ENCODE measurements at places on chromosomes 11 and 22.

DNA sequence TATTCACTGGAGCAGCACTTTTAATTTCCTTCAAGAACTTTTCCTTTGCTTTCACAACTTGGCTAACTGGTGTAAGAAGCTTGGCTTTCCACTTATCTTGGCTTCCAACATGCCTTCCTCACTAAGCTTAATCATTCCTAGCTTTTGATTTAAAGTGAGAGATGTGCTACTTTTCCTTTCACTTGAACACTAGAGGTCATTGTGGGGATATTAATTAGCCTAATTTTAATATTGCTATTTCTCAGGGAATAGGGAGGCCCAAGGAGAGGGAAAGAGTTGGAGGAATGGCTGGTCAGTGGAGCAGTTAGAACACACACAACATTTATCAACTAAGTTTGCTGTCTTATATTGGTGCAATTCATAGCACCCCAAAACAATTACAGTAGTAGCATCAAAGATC, 24.6 kb upstream of the CCDC90B start:
- no peak for DNase-seq

DNA sequence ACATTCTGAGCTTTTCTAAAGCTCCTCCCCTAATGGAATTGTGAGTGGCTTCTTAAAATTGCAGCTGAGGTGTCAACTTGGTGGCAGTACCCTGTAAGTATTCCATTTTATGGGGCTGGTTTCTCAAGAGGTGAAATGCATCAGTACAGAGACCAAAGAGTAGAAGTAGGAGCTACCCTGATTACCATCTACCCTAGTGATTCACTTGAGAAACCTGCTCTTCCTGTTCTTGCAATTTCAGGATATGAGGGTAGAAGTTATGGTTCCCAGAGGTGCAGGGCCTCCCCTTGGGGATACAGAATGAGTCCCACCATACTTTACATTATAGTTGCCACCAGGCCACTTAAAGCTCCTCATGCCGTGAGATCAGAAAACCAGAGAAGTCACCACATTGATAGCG, 944.6 kb downstream of the OPCML start:
- DNase-seq: no peak

DNA sequence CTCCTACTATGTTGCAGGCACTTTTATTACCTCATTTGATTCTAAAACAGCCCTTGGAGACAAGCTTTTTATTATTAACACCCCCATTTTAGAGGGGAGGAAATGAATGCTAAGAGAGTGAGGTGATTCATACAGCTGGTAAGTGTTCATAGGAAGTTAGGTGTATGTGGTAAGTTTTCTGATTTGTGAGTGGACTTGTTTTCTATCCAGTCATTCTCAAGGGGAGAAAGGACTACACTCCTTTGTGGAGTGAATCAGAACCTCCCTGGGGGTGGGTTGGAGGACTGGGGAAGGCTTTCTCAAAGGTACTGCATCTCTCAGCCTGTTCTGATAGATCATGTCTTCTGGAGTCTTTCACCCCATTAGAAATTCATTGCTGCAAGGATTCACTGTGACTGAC, 23.5 kb downstream of the PKNOX2 start:
- no peak for DNase-seq

DNA sequence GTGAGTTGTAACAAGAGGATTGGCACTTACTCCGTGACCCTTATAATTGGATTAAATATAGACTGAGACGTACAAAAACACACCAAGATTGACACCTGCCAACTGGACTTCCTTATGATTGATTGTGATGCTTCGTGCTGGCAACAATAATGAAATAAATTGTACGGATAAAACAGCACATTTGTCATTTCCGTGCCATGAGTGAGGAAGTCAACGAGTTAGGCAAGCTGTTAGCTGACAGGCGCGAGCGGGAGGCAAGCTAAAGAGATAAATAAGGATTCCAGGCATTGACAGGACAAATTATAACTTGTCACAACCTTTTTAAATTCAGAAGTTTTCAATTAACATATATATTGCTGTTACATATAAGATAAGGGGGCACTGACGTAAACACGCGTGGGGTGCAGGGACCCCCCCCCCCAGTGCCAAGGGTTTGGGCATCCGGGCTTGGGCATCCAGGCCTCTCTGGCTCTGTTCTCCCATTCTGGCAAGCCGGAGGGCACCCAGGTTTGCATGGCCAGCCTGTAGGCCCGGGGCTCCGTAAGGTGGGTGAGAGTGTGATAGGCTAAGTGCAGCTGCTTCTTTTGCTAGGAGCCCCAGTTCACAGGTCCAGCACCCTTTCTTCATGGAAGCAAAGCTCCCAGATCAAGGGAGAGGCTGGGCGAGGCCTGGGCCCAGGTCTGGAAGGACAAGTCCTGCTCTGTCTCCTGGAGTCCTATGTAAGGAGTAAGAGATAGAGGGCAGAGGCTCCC, 11.2 kb upstream of the PAX6 start:
- no peak for DNase-seq

DNA sequence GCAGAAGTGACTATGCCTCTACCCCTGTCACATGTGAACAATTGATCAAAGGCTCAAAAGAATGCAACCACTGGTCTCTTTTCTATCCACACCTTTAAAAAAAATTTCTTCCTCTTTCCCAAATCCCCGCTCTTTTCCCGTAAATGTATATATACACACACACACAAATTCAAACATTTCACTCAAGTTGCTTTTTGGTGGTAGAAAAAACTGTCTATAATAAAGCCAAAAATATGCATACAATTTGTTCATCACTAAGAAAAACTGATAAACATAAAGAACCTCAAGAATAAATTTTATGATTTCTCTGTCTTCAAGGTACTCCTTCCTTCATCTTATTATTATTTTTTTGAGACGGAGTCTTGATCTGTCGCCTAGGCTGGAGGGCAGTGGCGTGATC, 5.6 kb downstream of the SMC1B start:
- no peak for DNase-seq

GRCh38 chr11:96085319-96085930, 161.5 kb upstream of the MTMR2 start:
- DNase-seq: no peak

DNA sequence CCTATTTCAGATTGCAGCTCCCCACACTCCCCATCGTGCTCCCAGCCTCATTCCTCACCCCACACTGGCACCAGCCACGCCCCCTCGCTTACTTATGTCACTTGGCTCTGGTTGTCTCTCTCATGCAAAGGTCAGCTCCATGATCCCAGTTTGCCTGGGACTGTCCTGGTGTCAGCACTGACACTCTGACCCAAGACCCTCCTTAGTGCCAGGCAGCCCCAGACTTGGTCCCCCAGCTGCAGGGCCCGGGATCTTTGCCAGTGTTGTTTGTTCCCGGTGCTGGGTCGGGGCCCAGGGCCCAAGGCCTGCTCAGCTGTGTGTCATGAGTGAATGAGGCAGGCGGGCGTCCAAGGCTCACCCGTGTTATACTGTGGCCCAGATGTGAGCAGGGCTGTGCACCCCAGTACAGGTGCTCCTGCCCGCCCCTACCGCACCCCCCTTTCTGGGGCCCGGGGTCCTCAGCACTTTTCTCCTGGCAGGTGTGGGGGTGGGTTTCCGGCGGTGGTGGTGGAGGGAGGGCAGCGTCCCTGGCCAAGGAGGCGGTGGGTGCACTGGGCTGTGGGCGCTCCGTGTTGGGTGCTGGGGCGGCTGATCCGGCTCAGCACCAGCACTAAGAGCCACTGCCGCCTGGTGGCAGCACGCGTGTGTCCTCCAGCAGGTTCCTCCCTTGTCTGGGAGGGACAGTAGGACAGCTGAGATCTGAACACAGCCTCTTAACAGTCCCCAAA, 19.5 kb downstream of the IL17REL start:
- DNase-seq: no peak

DNA sequence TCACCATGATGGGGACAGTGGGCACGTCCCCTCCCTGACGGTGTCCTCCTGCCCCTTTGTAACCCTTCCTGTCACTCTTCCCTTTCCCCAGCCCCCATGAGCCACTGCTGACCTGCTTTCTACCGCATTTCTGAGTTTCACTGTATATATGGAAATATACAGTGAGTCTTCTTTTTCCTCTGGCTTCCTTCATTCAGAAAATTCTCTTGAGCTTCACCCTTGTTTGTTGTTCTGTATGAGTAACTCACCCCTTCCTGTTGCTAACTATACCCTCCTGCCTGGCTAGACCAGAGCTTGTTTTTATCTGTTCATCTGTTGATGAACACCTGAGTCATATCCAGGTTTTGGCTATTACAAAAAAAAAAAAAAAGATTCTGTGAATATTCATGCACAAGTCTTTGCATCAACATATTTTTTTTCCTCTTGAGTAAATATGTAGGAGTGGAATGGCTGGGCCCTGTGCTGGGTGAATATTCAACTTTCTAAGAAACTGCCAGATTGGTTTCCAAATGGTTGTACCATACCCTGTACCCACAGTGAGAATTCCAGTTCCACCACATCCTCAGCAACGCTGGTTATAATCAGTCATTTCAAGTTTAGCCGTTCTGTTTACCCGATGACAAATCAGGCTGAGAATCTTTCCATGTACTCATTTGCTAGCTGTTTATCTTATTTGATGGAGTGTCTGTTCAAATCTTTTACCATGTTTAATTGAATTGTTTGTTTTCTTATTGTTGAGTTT, 62.0 kb downstream of the IGF2 start:
- DNase-seq: no peak

GRCh38 chr11:61054927-61055562, 47.2 kb upstream of the CD5 start:
- no peak for DNase-seq

DNA sequence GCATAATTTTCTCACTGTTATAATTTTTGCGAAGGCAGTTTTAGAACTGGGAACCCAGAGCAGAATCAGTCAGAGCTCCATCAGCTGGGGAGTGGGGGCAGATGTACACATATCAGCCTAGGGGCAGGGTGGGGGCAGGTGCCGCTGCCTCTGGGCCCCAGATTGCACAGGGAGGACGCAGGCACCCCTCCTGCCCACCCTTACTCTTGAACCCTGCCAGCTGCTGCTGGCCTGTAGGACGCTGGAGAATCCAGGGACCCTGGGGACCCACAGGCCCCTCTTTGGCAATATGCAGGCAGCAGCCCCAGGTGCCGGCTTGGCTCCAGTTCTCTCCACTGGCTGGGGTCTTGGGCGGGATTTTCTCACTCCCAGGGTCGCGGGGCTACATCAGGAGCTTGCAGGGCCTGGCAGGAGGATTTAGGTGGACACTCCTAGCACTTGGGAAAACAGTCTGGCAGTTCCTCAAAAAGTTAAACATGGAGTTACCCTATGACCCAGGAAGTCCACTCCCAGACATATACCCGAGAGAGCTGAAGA, 8.8 kb upstream of the CAPN5 start:
- no peak for DNase-seq

- no peak for DNase-seq
Observed at GRCh38 chr11:36500315-36500721, 9.8 kb downstream of the TRAF6 start.

DNA sequence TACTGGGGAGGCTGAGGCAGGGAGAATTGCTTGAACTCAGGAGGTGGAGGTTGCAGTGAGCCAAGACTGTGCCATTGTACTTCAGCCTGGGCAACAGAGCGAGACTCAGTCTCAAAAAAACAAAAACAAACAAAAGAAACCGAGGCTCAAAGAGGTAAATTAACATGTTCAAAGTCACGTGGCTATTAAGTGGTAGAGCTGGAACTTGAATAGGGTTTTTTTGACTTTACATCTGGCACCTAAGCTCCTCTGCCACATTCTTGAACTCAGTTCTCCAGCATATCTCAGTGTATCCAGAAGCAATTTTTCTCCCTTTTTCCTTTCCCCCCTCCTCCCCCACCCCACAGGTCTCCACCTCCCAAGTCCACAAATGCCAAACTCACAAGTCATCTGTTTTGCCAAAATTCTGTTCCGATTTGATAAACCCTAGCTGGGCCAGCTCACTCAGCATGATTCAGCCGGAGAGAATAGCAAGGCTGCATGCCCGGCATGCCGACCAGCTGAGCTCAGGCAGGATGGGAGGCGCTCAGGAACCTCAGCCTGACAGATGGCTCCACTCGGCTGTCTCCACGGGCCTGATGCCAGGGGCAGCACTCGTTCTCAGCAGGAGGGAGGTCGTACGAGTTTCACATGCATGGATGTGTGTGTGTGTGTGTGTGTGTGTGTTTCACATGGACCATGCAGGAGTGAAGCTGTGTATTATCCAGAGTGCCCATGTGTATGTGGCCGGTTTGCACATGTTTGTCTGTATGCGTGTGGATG, 63.2 kb upstream of the RRAS2 start:
- DNase-seq: peak; percentile 26

GRCh38 chr11:82731691-82732277, 1.9 kb downstream of the FAM181B start:
- DNase-seq: no peak

- no peak for DNase-seq
Observed at GRCh38 chr22:48853627-48854240, 973.9 kb downstream of the BRD1 start.

- DNase-seq: no peak
Observed at GRCh38 chr11:46339816-46340215, 7.4 kb upstream of the DGKZ start.

Measured in SK-N-DZ (cell line).